ENCODE measurements at places on chromosomes 5 and 9.

- no peak for DNase-seq
These were observed 183.4 kb upstream of the NR3C1 start for GRCh38 chr5:143586781-143587362.

- peak; percentile 26 for DNase-seq
These were observed 81.7 kb downstream of the ADAMTS19 start for GRCh38 chr5:129541648-129542251.

DNA sequence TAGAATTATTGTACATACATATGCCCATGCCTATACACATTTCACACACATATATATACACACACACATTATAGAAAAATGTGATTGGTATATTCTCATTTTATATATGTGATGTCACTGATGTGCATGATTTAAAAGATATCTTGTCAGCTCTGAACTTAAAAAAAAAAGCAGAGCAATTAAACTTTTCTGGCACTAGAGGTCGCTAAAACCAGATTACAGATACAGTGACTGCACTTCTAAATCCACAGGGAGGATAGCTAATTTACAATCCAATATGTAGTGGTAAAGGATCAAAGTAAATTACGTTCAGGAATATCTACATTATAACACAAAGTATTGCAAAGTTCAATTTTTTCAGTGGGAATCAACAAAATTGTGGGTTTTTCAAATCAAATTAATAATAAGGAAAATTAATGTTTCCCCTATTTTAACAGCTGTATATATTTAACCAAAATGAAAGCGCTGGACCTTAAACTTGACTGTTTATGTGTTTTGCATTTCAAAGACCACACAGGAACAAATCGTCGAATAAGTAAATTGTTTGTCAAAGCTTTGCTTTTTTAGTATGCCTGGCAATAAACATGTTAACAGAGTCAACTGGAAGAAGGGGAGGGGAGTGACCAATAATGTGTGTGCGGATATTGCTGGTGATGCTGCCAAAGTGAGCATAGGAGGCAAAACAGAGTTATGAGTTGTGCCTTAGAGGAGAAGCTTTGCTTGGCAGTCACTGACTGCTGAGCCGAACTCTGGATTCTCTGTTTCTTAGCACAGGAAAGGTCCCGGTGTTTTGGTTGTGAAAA is 1201.4 kb upstream of the C9orf72 start:
- peak; percentile 11 for DNase-seq

DNA sequence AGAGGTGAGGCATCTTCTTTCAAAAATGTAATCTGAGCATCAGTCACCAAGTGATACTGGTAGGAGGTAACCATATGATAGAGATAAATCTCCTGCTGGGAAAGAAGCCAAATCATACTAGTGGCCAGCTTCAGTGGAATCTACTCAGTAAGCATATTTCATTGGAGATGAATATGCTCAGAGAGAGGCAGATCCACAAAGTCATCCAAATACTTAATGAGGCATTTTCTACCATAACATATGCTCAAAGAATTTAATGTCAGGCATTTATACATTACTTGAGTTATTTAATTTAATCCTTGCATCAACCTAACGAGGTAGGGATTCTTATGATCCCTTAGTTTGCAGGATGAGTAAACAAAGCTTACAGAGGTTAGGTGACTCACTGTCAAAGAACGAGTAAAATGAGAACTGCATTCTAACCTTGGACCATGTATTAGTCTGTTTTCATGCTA is 50.9 kb upstream of the DMRTA1 start:
- DNase-seq = no peak

Data from H4 (cell line).